ENCODE measurements at places on chromosomes 16 and 17. TPM values are rescaled to one million over a fixed set of nuclear protein-coding genes. Genes with fewer than 3 reads are reported as not detected.

- DNase-seq = peak; percentile 84
Measured at GRCh38 chr16:65121870-65122723, at the start of gene CDH11. CDH11 (minus strand) TSS chr16:65122063; CDS start chr16:65004869, 117,194 bp downstream.

- DNase-seq = no peak
Measured at GRCh38 chr17:32116937-32117336, 25.4 kb upstream of the RHOT1 start.

DNA sequence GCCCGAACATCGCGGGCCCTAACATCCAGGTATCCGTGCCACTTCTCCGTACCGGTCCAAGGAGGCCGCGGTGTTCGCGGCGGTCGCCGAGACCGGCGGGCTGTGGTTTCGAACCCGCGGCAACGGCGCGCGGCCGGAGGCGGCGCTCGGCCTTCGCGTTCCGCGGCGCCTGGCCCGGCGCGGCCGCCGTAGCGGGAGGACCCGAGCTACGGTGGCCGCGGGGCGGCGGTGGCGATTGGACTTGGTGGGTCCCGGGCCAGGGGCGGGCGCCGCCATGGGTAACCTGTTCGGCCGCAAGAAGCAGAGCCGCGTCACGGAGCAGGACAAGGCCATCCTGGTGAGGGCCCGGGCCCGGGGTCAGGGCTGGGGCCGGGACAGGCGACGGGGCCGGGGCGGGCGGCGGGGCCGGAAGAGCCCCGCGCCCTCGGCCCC, at the start of gene CHMP6:
Gene CHMP6, plus strand, starts transcription at position 197 of the 432 bp plus-strand sequence. Its CDS starts 78 bp downstream, at position 275.
- DNase-seq = peak; percentile 86

GRCh38 chr17:44229090-44229489, 9.6 kb upstream of the UBTF start:
- no peak for DNase-seq

GRCh38 chr17:29577385-29578211, 9.1 kb downstream of the TP53I13 start:
- DNase-seq = no peak

DNA sequence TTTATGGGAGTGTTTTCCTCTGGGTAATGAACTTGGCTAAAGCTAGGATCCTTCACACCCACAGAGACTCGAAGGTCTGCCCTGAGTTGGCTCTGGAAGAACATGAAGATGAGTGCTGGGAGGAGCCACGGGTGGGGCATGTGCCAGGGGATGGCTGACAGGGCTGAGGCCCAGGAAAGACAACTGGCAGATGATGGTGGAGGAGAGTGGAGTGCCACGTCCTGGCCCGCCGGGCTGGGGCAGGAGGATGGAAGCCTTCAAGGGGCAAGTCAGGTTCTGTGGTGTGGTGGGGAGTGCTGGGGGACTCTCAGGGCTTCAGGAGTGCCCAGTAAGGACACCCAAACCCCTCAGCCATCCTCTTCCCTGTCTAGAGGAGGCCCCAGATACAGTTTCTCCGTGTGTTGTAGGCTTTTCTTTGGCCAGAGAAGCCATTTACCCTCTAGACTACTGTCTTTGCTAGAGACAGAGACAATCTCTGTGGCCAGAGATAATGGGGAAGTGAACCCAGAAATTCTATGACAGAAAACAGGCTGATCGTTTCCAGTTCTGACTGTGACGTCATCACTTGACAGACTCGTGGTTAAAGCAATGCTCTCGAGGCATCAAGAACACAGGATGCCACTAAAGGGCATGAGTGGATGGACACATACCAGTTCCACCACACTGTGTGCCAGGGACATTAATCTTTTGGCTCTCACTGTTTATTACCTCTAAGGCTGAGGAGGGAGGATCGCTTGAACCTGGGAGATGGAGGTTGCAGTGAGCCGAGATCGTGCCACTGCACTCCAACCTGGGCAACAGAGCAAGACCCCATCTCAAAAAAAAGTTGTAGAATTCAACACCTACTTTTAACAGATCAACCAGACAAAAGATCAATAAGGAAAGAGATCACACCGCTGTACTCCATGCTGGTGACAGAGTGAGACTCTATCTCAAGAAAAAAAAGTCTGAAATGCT, 18.6 kb upstream of the SLC5A10 start:
- no peak for DNase-seq

DNA sequence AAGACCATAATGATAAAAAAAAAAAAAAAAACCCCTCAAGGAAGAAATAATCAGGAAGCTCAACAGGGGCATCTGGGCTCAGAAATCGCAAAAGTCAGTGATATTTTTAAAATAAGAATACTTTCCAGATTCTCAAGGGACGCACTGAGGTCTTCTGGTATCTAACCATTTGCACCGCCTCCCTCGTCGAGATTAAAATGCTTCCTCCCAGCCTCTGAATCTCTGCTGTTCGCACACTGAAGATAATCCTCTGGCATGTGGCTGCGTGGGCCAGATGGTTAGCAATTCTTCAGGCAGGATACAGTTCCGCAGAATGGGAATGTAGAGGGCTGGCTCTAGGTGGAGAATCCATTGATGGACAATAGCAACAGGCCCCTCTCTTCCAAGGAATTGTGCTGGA, 211.7 kb upstream of the CDH5 start:
- no peak for DNase-seq

The ALOX15B gene
- not detected for total RNA-seq

The ENPP7 gene
- total RNA-seq = not detected

DNA sequence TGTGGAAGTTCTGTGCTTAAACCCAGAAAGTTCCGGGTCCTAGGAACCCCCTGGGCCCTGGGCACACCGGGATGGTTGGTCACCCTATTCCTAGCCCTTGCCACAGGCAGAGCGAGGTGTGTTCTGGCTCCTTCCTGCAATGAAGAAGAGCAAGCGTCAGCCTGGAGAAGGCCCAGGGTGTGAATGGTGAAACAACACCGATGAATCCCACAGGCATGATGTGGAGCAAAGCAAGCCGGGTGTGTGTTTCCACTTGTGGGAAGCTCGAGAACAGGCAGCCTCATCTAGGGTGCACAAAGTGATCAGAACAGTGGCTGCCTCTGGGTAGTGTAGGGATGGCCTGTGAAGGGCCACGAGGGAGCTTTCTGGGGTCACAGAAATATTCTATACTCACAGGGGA, 13.8 kb downstream of the KCNG4 start:
- no peak for DNase-seq

- peak; percentile 76 for DNase-seq
Measured at GRCh38 chr16:75248142-75248535, 3.3 kb downstream of the BCAR1 start.

DNA sequence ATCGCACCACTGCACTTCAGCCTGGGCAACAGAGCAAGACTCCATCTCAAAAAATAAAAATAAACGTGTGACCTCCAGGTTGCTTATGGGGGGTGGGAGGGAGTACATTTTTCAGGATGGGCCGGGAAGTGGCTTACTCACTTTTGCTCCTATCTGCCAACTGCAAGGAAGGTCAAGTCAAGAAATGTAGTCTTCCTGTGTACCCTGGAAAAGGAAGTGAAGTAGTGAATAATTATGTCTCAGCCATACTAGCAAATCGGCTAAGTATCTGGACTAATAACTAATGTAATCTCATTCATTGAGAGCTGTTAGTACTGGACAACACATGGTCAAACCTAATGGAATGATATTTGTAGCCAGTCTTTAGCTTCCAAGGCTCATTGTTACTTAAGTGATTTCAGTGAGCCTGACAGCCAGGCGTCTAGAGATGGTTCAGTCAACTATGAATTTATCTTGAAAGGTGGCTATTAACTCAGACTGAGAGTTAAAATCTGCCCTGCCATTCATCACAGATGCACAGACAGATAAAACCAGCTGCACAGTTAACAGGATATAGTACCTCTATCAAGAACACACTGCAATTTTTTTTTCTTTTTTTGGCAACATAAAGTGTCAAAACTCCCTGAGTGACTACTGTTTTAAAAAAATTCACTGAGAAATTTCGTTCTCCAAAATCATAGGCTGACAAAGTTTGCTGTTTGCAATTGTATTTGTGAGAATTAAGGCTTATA, 3.7 kb upstream of the TACO1 start:
- no peak for DNase-seq

The TM4SF5 gene
- total RNA-seq = not detected

GRCh38 chr17:59178266-59178985, 22.9 kb downstream of the PRR11 start:
- DNase-seq = no peak

The EIF4A3 gene
- total RNA-seq = 66.0 TPM

DNA sequence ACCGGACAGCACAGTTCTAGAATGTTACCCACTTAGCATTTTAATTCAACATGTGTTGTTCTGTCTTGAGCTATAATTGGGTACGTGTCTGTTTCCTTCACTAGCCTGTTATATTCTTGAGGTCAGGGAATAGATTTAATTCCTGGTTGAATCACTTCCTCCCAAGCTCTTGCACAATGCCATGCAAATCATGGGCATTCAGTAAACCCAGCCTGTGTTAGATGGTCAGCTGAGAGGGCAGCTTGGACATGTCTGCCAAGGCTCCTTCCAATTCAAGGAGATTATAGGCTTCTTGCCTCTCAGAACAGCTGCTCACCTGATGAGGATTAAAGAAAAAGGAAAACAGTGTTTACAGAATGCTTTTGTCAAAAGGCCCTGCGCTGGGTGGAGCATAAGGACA, 12.6 kb downstream of the C1QTNF1 start:
- peak; percentile 51 for DNase-seq

GRCh38 chr17:19237389-19238166, 412 bp downstream of the EPN2 start:
- DNase-seq = peak; percentile 82

The TMEM88 gene
- 18.5 TPM for total RNA-seq

The LGALS9B gene
- total RNA-seq = not detected

Measured in sciatic nerve (tissue), 2 donors.